ENCODE measurements at places on chromosomes 5 and 9.
A peak's percentile ranks its signal among the peaks of the same experiment; 100 is the strongest.

DNA sequence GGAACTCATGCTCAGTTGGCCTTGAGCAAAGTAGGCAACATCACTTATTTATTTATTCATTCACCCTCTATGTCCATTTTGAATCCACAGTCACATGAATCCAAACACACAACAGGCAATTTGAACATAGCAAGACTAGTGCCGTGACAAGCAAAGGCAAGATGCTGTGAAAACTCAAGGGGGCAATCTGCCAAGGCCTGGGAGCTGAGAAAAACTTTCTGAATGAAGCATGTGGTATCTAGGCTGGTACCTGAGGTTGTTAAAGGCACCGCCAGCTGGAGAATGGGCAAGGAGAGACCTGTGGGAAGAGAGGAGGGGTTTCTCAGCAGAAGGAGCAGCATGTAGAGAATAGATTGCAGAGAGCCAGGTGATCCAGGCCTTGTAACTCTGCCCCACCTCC lies 98.3 kb upstream of the ATP10B start:
- no peak for DNase-seq

DNA sequence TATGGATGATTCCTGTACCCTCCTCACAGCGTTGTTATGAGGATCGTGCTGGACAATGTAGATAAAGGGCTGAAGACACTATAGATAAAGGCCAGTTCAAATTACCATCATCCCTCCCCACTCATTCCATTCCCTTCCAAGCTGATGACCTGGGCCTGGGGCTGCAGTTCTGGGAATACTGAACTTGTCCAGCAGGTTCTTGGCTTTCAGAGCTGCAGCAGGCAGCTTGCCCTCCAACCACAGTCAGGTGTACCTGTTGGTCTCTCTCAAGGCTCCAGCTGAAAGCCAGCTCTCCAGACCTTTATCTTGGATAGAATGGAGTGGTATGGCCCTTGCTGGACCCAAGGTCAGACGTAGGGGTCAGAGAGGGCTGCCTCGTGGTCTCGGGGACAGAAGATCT lies 92.5 kb downstream of the PCDH1 start:
- DNase-seq = no peak

GRCh38 chr9:78559449-78559885 lies 262.5 kb downstream of the PSAT1 start:
- no peak for DNase-seq

- no peak for DNase-seq
Measured at GRCh38 chr5:52693280-52693679, 94.4 kb upstream of the ITGA1 start.

DNA sequence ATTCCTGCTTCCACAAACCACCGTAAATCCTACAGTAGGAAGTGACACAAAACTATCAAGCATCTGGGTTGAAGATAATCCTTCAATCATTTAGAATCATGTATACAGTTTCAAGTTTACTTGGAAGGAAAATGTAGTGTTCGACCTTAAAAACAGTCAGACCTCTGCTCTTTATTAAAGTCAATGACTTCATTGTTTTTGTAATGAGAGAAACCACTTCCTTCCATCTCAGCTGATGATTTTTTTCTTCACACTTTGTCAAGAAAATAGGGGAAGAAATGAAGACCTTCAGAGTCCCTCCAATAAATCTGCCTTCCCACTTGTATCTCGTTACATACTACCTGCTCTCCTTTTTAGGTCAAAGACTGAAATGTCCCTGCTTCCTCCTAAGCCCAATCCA lies 30.1 kb downstream of the TUSC1 start:
- DNase-seq = no peak

DNA sequence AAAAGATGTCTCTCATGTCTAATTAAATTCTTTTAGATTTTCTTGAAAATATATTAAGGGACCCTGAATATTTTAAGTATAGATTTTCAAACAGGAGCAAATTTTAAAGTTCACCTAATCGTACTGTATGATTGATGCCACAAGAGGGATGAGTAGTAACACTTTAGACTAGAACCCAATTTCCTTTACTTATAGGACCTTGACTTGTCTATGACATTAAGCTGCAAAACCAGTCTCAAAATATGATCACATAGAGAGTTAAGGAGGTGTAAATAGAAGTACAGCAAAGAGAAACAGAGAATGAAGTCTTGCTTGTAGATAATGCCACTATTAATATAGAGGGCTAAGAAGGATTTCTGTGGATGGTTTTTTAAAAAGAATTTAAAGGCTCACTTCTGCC lies 312.9 kb upstream of the PRR16 start:
- DNase-seq = no peak

DNA sequence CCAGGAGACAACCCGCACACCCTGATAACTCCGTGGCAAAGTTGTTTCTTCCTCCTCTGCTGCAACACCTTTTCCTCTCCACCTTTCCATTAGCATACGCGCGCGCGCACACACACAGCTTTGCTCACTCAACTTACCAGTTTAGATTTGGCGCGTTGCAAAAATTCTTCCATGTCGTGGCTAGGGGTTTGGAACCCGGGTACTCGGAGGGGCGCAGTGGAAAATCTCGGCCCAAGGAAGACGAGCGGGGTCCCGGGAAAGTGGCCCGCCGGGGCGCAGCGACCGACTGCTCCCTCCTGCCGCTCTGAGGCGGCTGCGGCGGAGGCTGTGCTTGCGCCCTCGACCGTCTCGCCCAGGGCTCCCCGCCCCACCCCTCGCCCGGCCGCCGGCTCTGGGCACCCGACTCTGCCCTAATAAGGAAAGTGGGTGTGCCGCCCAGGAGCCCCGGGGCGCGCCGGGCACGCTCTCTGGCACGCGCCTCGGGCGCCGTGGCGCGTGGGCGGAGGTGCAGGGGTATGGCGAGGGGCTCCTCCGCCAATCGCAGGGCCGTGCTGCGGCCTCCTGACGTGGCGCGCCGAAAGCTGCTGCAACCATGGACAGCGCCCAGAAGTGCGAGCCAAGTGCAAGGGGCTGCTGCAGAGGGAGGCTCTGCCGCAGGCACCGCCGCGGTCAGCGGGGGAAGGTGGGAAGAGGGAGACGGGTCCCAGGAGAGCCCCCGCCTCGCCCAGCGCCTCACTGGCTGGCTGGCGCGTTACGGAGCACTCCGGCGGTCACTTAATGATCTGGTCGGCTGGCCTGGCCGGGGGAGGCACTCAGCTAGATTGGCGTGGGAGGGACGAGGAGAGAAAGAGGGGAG lies at the start of gene PRUNE2:
TSS of gene PRUNE2 (minus strand) at position 324 of the 856 bp plus-strand sequence. CDS start at position 173, 151 bp downstream.
- no peak for DNase-seq

DNA sequence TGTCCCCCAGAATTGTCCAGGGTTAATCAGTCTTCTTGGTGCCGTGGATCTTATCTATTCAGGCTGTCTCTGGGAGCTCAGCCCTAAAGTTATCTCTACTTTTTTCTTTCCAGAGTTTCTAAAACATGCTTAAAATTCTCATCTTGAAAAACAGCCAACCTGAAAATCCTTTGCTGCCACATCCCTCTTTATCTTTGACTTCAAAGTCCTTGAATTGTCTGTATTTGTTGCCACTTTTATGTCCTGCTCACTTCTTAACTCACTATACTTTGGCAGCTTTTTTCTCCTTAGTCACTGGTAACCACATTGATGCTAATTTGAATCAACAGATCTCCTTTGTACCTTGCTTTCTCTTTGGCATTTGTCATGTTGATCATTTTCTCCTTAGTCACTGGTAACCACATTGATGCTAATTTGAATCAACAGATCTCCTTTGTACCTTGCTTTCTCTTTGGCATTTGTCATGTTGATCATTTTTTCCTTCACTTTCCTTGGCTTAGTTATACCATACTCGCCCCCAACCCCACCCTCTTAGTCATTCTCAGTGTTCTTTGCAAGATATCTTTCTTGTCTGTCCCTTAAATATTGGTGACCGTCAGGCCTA lies 8.5 kb downstream of the DMXL1 start:
- no peak for DNase-seq

- peak; percentile 91 for DNase-seq
Measured at GRCh38 chr5:159773062-159773924, 143.0 kb upstream of the ADRA1B start.

- no peak for DNase-seq
Measured at GRCh38 chr9:2453701-2454100, 167.9 kb upstream of the VLDLR start.

DNA sequence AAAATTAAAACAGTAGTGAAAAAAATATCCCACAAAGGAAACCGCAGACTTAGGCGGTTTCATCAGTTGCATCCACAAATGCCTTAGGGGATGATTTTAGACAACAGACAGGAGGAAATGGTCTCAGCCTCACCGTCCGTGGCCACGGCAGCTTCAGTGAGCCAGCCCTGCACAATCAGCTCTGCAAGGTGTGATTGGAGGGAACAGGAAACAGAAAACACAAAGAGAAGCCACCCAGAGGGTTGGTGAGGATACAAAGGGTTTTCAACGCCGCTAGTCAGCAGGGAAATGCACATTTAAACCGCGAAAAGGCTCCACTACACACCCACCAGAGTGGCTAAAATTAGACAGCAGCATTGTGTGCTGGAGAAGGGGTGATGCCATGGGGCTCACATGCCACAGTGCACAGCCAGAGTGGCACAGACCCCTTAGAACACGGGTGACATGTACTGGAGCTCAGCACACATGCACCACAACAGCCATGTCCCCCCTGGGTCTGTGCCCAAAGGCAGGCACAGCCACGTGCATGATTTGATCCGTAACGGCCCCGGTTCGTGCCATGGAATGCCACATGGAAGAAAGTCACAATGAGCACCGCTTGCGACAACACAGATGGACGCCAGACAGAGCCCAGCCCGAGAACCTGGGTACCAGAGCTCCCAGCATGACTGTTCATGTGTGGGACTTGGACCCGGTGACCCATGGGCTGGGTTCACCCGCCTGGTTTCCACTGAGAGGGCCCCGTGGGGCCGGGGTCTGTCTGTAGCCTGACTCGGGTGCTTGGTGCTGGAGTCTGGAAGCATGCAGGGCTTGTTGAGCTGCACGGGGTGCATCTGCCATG lies 18.3 kb upstream of the TERT start:
- DNase-seq = peak; percentile 52

- no peak for DNase-seq
Measured at GRCh38 chr9:84701801-84702200, 32.3 kb downstream of the NTRK2 start.

GRCh38 chr9:126320158-126320922 lies 6.3 kb upstream of the MVB12B start:
- no peak for DNase-seq

- DNase-seq = no peak
Measured at GRCh38 chr5:142671266-142671665, 14.6 kb downstream of the FGF1 start.

DNA sequence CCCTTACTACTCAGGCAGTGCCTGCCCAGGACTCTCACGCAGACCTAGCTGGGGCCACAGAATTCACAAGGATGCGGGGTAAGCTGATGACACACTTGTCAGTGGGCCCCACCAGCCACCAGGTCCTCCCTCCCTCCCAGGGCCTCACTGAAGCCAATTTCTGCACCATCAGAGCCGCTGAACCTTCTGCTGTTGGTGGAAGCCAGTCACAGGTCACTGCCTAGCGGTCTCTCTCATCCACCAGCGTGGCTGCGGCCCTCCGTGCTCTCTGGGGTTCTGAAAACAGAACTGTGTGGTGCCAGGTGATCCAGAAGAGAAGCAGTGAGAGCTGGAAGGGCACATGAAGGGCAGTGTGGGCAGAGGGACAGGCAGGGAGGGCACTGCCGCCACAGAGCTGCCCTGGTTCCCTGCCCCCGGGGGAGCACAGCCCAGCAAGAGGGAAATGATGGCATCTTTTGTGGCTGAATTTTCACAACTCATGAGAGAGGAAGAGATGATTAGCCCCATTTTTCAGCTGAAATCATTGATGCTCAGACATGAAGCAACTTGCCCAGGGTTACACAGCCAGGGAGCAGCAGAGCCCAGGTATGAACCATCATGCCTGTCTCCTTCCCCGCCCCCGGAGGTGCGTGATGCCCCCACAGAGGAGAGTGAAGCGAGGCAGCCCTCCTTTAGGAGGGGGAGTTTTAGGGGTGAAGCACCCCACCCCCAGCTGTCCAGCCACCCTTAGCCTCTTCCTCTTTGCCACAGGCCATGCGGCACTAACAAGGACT lies 41.4 kb upstream of the CPLX2 start:
- DNase-seq = no peak

- no peak for DNase-seq
Measured at GRCh38 chr5:141476132-141476911, 556 bp downstream of the PCDHGC3 start.

- no peak for DNase-seq
Measured at GRCh38 chr9:6714176-6714575, 43.6 kb upstream of the KDM4C start.

GRCh38 chr5:177393206-177393765 lies 7.2 kb downstream of the PFN3 start:
- no peak for DNase-seq

DNA sequence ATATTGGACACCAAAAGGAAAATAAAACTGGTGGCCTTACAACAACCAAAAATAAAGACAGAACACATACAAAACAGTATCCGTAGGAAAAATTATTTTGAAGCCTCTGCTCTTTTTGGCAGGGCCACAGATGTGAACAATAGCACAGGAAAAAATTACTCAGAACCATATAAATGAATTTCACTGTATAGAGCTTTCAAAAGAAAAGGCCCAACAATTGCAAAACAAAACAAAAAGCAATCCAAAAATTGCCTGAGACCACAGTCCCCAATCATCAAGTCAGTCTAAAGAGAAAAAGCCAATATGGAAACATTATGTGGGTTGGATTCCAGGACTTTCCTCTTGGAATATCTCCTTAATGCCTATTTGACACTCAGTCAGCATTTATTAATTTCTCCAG lies 243.8 kb downstream of the CEMIP2 start:
- DNase-seq = no peak

DNA sequence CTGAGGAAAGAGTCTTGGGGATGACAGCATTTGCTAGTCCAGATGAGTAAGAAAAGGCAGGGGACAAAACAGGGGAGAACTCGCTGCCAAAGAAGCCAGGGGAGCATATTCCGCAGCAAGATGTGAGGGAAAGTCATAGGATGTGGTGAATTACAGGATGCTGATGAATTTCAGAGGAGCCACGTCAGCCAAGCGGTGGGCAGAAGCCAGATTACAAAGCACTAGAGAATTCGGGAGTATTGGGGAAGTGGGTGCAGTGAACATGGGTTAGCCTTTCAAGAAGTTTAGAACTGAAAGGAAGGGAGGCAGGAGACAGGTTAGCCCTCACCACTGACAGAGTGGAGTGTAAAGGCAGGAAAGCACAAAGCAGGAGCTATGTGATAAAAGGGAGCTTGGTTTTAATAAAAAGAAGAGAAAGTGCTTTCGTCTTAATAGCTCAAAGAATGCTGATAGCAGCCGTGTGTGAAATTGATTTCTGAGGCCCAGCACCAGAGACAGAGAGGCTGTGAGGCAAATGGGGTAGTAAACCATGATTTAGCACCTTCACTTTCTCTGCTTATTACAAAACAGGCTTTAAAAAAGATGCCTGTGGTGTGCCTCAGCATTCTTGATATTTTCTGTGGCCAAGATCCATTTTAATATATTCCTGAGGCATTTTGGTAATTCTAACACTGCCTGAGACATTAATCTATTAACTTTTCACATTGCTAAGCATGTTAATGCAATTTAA lies 16.9 kb downstream of the ADAMTSL1 start:
- no peak for DNase-seq

GRCh38 chr9:16787724-16788123 lies 82.7 kb downstream of the BNC2 start:
- DNase-seq = no peak
